Stimulated activated CD4-positive, alpha-beta T cell treated with anti-CD3 and anti-CD28 coated beads, Interleukin-2, amount 100 ng/mL, for 48 hours (primary cell): ENCODE measurements at places on chromosomes 12 and 14.

- DNase-seq = no peak
Observed at GRCh38 chr12:76628745-76629144, 69.2 kb upstream of the OSBPL8 start.

DNA sequence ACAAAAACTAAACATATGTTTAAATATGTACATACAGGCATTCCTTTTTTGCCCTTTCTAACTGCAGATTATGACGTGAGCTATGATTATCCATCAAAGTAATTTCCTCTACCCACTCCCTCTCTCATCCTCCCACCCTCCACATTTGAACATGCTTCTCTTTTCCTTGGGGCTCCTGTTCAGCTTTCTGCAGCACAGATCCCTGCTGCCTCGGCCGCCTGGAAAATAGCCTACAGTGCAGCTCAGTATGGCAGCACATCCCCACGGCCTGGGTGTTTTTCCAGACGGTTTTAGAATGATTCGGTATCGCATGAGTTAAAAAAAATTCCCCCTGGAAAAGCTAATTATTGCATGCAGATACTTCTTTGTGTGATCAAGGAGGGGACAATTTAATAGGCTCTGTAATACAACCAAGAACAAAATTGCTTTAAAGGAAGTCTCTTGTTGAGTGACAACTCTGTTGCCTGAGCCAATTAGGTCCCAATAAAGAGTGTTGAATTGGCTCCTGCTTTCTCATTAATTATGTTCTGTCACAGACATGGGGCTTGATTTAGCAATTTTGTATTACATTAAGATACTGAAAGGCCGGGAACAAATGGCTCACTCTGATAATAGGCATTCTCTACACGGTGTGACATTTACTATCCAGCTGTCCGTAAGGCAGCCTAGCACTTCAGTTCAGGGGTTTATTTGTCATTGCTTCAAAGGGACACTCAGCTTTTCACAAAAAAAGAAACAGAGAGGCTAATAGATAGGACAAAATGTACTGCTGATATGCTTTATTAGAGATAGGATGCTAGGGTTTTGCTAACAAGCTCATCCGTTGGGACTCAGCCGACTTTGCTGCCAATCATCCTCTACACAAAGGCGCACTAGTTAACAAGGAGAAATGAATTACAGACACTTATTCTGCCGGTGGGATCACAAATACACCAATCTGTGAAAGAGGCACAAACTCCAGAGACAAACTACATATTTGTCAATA lies 285.8 kb upstream of the G2E3 start:
- no peak for DNase-seq

DNA sequence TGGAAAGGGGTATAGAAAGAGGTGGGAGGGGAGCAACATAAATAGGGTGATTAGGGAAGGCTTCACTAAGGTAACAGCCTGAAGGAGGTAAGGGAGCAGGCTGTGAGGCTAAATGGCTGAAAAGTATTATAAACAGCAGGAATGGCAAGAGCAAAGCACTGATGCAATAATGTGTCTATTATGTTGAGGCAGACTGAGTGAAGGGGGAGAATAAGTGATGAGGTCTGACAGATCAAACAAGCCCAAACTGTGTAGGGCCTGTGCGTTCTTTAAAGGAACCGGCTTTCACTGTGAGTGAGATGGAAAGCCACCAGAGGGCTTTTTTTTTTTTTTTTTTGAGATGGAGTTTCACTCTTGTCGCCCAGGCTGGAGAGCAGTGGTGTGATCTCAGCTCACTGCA lies 6.7 kb upstream of the VCPKMT start:
- no peak for DNase-seq

DNA sequence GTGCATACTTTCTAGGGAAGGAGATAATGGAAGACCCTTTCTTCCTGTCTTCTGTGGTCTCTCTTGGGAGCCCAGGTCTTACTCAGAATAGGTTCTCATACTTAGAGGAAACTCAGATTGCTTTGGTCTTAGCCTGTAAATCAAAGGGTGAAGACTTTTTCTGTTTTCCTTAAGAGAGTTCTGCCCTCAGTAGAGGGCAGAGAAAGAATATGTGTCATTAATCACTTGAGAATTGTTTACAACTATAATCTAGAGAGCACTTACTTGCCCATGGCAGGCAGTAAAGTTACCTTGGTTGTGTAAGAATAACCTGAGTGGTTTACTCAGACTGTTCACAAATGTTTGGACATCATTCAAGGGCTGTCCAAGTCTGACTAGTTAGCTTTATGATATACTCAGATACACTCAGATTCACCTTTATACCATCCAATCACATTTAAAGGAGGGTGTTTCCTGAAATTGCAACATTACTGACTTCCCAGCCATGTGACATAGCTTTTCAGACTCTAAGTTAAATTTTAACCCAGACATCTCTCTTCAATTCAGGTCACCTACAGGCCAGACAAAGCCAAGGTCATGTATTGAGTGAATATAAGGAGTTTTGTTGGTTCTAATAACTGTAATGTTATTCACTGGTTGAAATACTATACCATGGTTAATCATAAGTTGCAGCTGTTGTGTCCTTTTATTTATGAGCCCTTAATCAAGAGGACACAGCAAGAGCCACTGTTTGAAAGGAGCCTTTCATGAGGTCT lies 372.2 kb downstream of the RAD51B start:
- no peak for DNase-seq

- DNase-seq = no peak
Observed at GRCh38 chr12:62252576-62252975, 7.6 kb upstream of the USP15 start.

- DNase-seq = no peak
Observed at GRCh38 chr14:94320243-94320642, 2.9 kb downstream of the SERPINA6 start.

DNA sequence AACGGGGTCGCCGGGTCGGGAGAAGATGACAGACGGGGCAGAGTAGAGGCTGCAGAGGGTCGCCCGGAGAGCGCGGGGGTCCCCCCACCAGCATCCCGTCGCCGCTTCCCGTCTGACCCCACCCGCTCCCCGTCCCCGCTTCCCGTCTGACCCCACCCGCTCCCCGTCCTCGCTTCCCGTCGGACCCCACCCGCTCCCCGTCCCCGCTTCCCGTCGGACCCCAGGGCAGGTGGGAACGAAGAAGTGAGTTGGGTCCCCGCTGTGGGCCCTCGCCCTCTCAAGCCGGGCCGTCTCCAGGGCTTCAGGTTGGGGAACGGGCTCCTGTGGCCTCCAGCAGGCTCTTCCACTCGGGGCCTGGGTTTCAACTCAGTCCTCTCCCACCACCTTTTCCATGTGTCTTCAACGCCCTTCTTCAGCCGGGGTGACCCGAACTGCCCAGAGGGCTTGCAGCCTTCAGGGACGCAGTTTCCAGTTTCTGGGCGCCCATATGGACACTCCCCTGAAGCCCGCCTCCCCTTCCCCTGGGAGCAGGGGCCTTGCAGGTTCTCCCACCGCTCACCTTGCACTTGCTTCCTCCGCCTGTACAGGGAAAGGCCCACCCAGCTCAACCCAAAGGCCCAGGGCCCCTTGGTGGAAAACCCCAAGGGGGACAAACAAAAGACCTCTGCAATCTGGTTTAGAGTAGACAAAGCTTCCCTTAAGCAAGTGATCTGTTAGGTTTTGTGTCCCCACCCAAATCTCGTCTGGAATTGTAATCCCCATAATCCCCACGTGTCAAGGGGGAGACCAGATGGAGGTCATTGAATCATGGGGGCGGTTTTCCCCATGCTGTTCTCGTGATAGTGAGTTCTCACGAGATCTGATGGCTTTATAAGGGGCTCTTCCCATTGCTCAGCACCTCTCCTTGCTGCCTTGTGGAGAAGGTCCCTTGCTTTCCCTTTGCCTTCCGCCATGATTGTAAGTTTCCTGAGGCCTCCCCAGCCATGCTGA lies 66.5 kb downstream of the TNFAIP2 start:
- no peak for DNase-seq

GRCh38 chr14:95066427-95066986 lies 90.8 kb downstream of the DICER1 start:
- no peak for DNase-seq

GRCh38 chr14:66483322-66483721 lies 2.8 kb upstream of the CCDC196 start:
- no peak for DNase-seq

- DNase-seq = no peak
Observed at GRCh38 chr14:80705241-80705980, 236.1 kb downstream of the CEP128 start.

- no peak for DNase-seq
Observed at GRCh38 chr12:6927379-6928021, at the start of gene ATN1. ATN1 (plus strand) TSS chr12:6927959; CDS start chr12:6934002, 6,043 bp downstream.

- no peak for DNase-seq
Observed at GRCh38 chr12:123278101-123278627, 6.5 kb upstream of the CDK2AP1 start.

GRCh38 chr12:125142601-125143000 lies 77.4 kb downstream of the AACS start:
- DNase-seq = no peak

DNA sequence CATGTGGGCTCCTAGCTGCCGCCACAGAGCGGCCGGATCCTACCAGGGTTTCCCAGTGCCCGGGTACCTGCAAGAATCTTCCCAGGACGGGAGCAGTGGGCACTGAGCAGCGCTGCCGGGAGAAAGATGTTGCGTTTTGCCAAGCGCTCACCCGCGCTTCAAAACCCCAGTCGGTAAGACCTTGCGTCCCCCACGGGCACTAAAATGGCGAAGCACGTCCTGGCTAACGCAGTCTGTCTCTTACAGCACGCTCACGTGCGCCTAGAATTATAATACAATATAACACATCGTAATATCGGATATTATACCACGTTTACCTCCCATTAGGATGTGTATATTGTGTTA lies 35.1 kb upstream of the TBX5 start:
- no peak for DNase-seq

DNA sequence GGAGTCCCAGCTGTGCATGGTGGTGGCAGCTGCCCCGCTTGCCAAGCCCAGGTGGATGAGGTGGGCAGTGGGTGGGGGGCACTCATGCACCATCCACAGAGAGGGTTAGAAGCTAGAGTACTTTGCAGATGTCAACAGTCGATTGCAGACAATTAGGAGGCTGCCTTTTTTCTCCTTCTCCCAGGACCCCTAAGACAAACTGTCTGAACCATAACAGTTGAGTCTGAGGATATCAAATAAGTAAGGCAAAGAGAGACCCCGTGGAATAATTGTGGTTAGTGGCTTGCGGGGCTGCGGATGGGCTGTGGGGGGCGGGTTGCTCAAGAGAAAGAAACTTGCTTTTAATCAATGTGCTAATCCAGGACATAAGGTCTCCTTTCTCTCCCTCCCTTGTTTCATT lies 926.2 kb downstream of the VRK1 start:
- DNase-seq = no peak

DNA sequence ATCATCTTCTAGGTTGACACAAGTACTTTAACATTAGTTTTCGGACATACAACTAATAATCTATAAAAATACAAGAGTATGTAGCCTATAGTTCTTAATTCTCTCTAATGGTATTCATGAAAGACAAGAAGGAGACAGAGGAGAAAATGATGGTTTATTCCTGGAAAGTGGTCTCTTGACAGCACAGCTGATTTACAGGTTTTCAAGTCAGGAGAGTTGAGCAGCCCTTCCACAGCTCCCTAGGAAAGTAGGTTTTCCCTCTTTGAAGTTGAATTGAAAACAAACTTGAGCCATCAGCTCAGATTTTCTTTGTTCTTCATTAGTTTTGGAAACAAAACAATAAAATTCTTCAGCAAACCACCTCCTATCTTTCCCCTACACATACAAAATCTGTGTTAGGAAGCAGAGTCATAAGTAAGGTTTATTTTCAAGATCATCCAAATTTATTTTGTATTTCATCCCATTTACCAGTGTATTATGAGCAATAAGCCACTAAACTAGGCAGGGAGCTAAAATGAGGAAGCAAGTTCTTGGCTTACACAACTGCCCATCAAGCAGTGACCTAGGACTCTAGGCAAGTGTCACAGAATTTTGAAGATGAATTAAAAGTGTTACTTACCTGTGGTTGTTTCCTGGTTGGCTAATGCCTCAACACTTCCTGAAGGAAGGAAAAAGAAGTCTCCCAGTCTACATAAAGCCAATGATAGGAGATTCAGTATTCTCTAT lies 357.0 kb downstream of the BCAT1 start:
- DNase-seq = no peak

DNA sequence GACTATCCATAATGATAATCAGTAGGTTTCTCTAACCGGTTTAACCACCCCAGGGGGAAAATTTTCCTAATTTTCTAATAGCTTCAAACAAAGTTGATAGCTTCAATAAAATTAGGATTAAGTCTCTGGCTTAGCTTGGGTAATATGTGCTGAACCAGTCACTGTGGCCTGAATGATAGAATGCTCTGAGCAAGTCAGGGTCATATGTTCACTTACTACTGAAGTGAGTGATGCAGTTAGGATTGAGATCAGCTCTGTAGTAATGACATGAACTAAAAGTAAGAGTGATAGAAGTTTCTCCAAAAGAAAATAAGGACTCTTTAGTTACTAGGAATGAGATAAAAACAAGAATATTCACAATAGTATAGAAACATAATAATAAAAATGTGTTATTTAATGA lies 32.6 kb downstream of the ETNK1 start:
- no peak for DNase-seq

GRCh38 chr14:77584809-77585208 lies 31.6 kb downstream of the SPTLC2 start:
- DNase-seq = no peak
